ENCODE measurements at places on chromosomes 3 and 15. TPM values are rescaled to one million over a fixed set of nuclear protein-coding genes. Genes with fewer than 3 reads are reported as not detected.

- DNase-seq = no peak
These were observed 150.6 kb upstream of the NSMCE3 start for GRCh38 chr15:29420188-29420587.

Gene SLC22A14
- total RNA-seq = not detected

DNA sequence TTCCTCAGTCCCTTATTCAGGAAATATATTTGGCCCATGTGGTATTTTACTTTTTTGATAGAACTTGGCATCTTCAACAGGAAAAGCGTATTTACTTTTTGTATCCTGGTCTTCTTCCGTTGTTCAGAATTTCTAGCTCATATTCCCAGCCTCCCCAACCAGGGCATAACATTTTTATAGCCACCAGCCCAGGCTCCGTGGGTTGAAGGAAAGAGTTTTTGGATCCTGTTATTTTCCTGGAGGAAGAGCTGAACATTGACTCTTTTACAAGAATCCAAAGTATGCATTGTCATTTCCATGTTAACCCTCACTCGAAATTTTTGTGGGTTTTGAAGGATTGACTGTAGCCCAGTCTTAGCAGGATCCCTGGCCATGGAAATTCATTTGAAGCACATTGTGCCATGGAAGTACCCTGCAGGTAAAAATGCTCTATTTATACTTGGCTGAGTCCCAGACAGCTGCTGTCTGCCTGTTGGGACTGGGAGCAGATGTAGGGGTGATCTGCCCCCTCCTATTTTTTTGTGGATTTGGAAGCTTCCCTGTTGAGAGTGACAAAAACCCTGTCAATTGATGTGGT is 98.8 kb downstream of the AKAP13 start:
- DNase-seq = no peak

Gene MUC20
- total RNA-seq = 6.8 TPM

Gene CKMT1B
- total RNA-seq = not detected

Gene RYR3
- 40.1 TPM for total RNA-seq

DNA sequence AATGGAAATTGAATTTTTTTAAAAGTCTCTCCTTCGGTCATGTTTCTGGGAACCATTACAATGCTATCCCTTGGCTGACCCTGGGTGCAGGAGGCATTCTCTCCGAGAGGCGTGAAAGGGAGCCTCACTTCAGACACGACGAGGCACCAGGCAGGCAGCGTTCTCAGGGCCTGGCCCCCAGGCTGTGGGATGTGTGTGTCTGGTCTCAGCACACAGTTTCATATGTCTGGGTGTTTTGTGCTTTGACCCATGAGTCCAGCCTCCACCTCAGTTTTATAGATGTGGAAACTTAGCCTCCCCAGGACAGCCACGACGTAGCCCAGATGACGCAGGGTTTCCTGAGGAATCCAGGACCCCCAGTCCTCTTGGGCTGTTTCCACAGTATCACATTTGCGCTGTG is 34.0 kb downstream of the FGD5 start:
- DNase-seq = no peak

DNA sequence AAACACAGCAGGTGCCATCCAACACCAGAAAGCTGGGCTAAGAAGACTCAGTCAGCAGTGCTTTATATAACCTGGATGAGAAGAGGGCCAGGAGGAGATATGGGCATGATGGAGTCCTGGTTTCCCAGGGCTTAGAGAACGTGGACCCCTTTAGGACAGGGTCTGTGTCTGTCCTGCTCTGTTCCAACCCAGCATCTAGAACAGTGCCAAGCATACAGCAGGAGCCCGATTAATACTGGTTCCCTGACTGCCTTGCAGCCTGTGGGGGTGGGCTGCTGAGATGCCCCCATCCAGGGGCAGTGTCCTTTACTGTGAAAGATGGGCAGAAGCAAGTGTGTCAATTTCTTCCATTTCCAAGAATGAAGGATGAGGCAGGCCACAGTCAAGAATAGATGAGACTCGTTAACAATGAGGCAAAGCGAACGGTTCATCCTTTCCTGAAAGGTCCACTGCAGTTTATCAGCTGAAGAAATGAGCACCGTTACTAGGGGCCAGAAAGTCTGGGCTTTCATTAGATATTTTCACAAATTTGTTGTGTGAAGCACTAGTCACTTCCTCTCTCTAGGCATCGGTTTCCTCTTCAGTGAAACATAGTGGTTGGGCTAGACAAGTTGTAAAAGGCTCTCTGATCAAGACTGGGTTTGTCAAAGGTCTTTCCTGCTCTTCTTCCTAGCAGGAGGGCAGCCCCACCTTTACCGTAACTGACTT is 72.0 kb upstream of the HERC1 start:
- DNase-seq = no peak

Measured in thoracic aorta (tissue), 2 donors.